ENCODE measurements at places on chromosomes 16 and 17.

GRCh38 chr16:87351320-87351698, 32.3 kb downstream of the FBXO31 start:
- no peak for DNase-seq

- no peak for DNase-seq
Observed at GRCh38 chr16:65655802-65656201, 533.9 kb upstream of the CDH11 start.

DNA sequence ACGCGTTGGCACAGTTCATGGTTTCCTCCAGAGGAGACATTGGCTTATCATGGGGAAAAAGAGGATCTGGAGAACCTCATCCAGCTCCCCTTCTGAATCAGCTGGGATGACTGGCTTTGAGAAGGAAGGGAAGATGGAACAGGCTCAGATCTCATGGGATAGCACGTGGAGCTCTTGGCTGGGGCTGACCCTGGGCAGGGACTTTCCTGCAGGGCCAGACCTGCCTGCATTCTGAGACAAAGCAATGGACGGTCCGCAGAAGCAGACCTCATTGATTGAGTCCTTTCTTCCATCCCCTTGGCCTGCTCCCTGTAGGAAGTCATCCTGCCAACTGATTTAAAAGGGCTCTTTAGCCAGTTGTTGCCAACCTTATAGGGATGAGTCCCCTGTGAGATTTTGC, 26.2 kb downstream of the PLCD3 start:
- DNase-seq, result no peak

- DNase-seq, result no peak
Observed at GRCh38 chr17:49357516-49357915, 4.5 kb downstream of the ZNF652 start.

DNA sequence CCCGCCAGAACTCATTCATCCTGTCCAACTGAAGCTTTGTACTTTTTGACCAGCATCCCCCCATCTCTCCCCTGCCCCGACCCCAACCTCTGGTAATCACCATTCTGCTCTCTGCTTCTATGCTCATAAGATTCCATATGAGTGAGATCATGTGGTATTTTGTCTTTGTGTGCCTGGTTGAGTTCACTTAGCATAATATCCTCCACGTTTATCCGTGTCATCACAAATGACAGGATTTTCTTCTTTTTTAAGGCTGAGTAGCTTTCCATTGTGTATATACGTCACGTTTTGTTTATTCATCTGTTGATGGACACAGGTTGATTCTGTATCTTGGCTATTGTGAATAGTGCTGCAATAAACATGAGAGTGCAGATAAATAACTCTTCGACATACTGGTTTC, 278.9 kb downstream of the SNX29 start:
- no peak for DNase-seq

- DNase-seq, result peak; percentile 72
Observed at GRCh38 chr16:3157229-3158025, 22.6 kb downstream of the ZNF213 start.

DNA sequence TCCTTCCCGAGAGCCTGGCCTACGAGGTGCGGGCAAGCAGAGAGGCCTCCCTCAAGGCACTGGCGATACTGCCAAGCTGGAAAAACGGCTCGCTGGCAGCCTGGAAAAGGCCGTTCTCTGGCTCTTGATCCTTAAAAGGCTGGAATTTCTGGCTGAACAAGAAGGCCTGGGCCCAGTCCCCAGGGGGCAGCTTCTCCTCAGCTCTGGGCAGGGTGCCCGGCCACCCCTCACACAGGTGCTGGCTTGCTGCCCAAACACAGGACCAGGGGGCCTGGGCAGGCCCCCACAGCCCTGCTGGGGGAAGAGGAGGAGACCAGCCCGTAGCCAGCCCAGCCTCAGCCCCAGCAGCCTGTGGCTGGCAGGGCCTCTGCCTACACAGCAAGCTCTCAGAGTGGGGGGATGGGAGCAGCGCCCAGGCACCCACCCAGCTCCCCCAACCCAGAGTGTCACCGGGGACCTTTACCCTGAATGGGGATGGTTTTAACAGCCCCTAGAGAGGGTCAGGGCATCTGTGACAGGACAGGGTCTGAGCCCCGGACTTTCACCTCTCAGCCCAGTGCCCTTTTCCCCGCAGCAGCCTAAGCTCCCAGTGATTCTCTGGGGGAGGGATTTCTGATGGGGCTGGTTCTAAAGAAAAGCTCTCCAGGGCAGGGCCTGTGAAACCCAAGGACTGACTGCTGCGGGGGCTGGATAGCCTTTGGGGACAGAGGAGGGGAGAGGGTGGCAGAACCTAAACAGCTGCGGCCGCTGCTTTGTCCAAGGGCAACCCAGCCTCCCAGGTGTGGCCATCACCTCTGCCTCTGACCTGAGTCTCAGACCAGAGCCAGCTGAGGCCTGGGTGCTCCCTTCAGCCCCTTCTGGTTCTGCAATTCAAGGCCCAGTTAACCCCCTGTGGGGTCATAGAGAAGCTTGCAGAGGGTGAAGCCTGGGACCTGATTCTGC, 38.6 kb upstream of the TOB1 start:
- no peak for DNase-seq

DNA sequence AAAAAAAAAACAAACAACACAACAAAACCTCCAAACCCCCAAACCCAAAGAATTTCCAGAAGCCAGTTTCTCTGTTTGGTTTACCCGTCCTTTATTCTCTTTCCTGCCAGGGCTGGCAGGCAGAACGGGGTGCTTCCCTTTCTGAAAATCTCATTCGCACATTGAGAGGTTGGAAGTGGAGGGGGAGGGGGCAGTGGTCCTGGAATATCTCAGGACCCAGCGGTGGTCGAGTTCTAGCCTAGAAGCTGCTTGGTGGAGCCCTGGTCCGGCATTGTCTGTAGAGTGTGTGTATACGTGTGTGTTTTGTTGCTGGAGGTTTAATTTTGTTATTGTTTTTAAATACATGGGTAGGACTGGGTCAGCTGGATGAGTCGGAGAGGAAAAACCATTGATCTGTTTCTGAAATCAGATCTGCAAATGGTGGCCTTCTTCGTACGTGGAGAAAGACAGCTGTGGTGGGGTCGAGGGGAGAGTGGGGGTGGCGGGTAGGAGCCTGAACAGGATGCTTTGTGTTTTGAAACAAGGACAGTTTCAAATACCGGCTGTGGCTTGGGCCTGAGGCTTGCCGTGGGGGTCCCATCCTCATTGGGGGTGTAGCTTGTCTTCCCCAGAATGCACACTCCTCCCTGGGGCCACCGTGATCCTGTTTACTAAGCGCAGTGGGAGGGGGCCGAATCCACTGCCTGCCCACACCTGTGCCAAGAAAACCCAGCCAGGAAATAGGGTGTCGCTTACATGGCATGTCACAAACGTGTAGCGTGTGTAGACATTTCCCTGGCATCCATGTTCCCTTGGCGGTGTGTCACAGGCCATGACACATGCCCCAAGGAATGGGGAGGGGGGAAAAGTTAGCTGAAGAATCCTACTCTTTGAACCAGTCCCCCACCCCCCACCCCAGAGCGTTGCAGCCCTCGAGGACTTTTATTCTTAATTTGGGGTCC, 1.6 kb downstream of the CMIP start:
- peak; percentile 32 for DNase-seq

DNA sequence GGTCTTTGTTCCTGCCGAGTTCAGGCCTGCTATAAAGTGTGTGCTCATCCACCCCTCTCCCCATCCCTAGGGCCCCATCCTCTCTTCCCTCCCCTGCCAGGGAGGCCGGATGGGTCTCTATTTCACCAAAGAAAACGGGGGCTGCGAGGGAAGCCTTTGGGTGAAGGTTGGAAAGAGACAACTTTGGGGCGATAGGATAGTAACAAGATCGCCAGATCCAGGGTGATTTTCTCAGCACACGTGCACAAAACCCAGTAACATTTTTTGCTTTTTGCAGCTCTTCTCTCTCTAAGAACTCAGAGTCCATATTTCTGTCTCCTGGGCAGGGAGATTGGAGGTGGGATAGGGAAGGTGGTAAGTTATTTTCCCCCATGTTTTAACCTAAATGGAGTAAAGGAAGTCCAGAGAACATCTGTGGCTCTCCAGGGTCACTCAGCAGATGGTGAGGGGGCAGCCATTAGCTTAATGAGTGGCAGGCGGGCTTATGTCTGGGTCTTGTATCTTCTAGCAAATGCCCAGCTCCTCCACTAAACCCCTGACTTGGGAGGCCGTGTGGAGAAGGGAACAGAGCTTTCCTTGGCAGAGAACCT, 6.9 kb downstream of the CCR7 start:
- DNase-seq, result no peak

GRCh38 chr16:85865-86264, 7.8 kb downstream of the MPG start:
- no peak for DNase-seq

DNA sequence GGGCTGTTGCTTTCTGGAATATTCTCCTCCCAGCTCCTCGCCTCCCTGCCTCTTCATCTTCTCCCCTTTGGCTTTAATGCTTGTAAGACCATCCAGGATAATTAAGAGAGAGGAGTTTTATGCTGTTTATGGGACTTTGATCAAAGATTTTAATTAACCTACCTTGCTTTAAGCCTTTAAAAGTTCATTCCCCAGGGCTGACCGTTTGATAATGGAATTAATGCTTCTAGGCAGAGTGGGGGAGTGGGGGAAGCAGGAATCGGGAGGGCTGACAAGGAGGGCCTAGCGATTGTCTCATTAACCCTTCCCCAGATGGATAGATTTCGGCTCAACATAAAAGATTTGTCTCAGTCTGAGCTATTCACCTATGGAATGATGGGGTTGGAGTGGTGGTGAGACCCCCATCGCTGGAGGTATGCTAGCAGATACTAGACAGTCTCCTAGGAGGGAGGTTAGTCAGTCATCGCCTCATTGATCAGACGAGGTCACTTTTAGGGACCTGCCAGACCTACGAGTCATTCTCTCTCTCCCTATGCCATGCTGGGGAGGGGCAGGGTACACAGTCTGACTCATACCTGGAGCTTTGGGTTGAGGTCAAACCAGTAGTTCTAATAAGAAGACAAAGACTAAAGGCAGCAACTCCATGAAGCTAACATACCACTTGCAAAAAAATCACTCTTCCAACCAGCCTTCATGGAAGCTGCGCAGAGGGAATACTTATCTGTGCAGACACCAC, 236.6 kb upstream of the NLRP1 start:
- no peak for DNase-seq

DNA sequence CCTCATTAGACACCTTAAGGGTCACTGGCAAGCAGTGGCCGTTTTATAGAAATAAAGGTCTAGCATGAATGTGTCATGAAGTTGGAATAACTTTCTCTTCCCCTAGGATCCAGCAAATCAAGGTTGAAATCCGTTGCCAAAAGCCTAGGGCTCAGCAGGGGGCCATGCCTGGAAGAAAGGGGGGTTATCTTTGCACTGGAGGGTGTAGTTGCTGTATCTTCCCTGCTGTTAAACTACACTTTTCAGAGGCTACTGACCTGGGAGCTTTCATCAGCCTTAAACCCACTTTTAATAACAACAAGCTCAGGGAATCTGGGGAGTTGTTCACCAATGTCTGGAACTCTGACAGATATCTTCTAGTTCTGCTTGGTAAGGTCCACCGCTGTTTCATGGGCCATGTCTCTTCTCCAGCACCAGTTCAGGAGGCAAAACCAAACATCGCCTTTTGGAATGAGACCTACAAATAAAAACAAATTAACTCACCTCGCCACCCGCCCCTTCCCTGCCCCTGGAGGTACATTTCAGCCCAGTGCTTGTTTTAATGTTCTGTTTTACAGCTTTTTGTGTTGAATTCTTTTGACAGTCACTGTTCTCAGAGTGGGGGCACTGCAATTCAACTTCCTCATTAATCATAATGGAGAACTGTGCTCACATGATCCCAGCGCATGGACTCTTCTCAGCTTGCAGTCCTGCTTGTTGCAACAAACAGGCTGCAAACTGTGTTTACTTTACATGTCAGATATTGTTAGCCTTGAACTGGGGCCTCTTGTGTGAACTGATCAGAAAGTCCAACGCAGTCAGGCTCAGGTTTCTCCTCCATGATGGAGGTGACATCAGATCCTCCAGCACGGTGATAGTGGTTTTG, 508.7 kb downstream of the KCNJ2 start:
- DNase-seq, result no peak

DNA sequence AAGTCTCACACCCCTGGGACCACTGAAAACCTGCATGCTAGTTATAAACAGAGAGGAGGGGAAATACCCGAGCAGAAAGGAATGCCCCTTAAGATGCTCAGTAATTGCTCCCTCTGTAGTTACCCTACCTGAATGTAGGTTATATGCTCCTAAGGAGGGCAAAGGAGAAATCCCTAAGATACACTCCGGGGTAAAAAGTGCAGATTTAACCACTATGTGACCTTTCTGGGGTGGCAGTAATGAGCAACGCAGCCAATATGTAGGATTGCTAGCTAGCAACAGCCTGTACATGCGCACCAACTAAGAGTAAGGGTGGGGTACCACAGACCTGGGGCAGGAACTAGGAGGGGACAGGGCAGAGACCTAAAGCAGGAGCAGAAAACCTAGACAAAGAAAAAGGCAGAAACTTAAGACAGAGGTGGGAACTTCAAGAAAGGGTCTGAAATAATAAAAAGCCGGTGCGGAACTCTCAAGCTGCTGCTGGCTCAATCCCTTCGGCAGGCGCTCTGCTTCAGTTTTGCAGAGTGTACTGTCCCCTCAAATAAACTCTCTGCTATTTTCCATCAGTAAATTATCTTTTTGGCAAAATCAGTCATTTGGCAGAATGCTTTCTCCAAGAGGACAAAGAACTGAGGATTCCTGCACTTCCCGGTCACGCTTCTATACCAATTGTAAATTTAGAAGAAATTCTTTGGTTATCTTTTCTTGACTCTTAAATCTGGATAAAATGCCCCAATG, 823.8 kb downstream of the CDH11 start:
- no peak for DNase-seq

DNA sequence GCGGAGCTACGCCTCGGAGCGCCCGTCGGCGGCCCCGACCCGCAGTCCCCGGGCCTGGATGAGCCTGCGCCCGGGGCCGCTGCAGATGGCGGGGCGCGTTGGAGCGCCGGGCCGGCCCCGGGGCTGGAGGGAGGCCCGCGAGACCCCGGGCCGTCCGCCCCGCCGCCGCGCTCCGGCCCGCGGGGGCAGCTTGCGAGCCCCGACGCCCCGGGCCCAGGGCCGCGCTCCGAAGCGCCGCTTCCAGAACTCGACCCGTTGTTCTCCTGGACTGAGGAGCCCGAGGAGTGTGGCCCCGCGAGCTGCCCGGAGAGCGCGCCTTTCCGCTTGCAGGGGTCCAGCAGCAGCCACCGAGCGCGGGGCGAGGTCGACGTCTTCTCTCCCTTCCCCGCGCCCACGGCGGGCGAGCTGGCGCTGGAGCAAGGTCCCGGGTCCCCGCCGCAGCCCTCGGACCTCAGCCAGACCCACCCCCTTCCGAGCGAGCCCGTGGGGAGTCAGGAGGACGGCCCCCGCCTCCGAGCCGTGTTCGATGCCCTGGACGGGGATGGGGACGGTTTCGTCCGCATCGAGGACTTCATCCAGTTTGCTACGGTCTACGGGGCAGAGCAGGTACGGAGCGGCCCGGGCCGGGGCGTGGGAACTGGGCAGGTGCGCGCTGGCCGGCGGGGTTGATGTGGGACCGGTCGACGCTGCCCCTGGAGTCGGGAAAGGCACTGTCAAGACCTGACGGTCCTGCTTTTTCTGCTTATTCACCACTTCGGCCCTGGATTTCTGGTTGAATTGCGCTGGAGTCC, 861 bp downstream of the RAB11FIP3 start:
- DNase-seq, result no peak

GRCh38 chr16:15879255-15879811, 9.1 kb downstream of the CEP20 start:
- no peak for DNase-seq
